ENCODE measurements at places on chromosomes 12 and 14. TPM values are rescaled to one million over a fixed set of nuclear protein-coding genes. Genes with fewer than 3 reads are reported as not detected.
A peak's percentile ranks its signal among the peaks of the same experiment; 100 is the strongest.

GRCh38 chr12:54132976-54133771 lies 55.6 kb downstream of the SMUG1 start:
- DNase-seq = no peak

The PPP1R3E gene
- 6.0 TPM for total RNA-seq

DNA sequence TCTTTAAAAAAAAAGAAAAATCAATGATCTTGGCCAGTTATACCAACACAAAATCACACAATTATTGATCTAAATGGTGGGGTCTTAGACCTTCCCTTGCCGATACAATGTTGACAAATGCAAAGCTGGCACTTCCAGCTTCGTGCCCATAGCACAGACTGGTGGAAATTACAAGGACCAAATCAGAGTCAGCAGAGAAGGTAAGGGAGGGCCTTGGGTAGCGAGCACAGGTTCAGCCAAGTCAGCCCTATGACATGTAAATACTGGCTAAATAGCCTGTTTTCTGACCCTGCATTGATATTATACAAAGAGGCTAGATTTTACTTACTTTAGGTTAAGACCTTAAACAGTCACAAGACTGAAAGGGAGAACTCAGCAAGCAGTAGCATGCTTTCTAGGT lies 30.3 kb upstream of the WDR89 start:
- no peak for DNase-seq

DNA sequence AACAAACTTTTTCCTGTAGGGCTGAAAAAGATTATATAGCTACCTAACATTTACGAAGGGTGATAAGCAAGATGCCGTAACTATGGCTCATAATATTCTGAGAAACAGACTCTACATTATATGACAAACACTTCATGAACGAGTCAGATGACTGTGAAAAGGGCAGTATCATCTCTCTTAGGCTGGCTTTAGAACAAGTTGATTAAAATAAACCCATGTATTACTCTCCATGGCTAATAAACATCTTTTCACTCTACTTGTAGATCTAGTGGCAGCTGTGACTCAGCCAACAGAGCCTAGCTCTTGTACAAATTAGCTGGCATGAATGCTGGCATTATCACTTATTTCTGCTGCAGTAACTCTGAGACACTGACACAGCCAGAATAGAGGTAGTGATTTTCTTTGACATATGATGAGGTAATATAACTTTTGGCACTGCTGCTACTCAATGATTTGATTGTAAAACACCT lies 47.1 kb downstream of the SLC2A13 start:
- DNase-seq = no peak

- DNase-seq = peak; percentile 86
Measured at GRCh38 chr12:31118347-31119191, 44.9 kb downstream of the DDX11 start.

DNA sequence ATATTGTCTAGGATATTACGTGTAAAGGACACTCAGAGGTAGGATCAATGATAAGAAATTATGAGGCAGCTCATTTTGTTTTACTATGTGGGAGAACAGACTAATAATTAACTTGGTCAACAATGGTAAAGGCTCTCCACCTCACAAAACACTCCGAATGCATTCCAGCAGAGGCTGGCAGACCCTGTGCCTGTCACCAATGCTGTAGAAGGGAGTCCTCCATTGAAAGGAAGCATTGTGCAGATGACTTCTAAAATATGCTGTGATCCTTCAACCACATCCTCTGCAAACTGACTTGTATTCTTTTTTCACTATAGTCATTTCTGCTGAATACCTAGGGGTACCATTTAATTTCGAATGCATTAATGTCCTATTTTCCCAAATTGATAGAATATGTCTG lies 119.6 kb upstream of the EEA1 start:
- DNase-seq = no peak

The GDF11 gene
- total RNA-seq = 3.0 TPM

The RNF41 gene
- total RNA-seq = 36.2 TPM

The CD69 gene
- 9.7 TPM for total RNA-seq

DNA sequence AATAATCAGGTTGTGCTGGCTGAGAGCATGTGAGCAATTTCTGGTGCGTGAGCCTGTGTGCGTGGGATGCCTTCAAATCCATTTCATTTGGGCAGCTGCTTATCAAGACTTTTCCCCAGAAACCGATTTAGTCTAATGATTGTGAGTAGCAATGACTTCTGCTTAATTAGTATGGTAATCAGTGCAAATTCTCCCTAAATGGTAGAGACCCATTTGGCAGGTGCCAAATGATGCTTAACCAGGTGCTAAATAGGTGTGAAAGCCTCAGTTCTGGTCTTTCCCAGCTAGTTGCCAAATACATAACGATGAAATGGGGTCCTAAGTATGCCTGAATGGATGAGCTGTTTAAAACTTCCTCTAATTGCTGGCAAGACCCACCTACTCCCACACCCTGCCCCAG lies 248.4 kb upstream of the CCDC196 start:
- DNase-seq = no peak

The NPFF gene
- 0.59 TPM for total RNA-seq

The STAT2 gene
- 125 TPM for total RNA-seq

DNA sequence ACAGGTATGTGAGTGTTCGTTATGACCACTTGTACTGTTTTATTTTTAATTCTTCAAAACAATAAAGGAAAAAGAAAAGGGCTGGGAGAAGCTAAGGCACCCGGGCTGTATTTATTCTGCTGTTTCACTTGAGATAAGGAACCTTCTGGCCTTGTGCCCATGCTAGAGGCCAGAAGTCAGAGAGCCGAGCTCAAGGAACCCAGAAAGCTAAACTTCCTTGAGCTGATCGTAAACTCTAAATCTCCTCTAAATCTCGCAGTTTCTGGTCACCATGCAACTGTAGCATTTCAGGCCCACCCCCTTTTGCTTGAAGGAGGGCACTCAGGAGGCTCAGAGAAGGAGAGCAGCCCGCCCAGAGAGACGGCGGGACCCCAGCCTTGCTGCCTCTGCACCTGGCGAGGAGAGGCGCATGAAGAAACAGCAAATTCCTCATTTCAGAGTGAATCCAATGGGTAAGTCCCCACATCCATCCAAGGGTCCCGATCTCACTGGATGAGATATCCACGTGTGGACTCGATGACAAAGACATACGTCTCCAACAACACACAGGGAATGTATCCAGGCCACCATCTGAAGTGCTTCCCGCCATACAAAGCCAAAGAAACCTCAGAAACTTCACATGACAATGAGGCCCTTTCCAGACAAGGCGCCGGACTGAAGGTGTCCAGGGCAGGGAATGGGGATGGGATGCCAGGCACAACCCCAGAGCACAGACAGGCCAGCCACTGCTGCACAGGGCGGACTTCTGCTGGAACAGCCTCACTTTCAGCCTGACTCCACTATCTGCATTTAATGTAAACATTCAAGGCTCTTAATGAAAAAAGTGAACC lies 14.6 kb downstream of the CCDC88C start:
- DNase-seq = no peak

DNA sequence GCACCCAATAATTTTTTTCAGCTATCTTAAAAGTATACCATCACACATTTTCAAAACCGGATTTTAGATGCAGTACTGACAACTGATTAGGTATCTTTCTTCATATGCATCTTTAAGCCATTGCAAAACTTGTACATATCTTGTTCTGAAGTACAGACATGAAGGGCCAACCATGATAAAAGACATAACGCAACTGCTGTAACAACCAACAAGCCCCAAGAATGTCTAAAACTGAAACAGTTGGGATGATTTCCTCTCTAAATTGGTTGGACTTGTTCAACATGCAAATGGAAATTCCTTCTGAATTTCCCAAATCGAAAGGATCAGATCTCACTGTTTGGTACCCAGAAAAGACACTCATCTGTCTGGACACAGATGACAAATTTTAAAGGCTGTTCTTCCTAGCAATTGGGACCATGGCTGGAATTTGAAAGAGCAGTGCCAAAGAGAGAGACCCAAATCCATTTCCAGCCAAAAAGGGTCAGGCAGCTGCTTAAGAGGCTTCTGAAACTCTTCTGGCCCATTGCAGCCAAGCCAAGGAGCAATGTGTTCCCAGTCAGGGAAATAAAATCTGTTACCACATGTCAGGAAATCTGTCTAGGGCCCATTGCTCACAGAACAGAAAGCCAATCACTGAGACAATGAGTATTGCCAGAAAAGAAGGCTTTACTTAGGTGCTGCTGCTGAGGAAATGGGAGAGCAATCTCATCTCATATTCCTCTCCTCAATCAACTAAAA lies 1122.4 kb upstream of the USP15 start:
- no peak for DNase-seq

The RHOJ gene
- total RNA-seq = 21.6 TPM

The IL26 gene
- not detected for total RNA-seq

DNA sequence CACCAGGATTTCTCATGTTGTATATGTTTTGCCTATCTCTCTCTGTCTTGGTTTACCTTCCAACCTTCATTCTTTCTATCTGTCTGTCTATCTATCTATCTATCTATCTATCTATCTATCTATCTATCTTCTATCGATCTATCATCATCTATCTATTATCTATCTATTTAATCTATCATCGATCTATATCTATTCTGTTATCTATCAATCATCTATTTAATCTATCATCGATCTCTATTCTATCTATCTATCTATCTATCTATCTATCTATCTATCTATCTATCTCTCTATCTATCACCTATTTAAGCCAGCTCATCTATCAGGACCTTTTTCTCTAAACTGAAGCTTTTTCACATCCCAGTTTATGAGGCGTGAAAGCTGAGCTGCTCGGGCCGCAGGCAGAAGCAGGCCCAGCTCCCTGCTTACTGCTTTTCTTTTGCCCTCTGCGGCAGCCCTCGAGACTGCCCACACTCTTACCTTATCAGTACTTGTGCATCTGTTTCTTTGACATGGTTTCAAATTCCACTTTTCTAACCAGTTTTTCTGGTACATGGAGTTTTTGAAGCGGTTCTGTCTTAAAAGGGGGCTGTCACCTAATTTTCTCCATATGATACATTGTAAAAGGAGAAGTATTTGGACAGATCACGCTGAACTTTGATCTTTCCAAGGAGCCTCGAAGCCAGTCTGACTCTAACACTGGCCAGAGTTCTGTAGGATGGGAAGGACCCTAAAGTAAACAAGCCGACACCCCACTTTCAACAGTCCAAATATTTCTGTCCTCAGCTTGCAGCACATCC lies 44.4 kb upstream of the GSG1 start:
- peak; percentile 55 for DNase-seq

- no peak for DNase-seq
Measured at GRCh38 chr14:99943620-99944019, 121.6 kb upstream of the EVL start.

GRCh38 chr14:54567224-54567638 lies 303 bp downstream of the SAMD4A start:
- no peak for DNase-seq

DNA sequence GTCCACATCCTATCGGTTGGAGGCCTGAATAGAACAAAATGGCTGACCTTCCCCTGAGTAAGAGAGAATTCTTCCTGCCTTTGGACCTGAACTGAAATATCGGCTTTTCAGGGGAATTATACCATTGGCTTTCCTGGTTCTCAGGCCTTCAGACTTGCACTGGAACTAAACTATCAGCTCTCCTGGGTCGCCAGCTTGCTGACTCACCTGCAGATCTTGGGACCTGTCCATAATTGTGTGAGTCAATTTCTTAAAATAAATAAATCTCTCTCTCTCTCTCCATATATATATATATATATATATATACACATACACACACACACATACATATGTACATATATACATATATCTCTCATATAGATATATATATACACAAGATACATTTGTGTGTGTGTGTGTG lies 41.6 kb downstream of the KCNK10 start:
- no peak for DNase-seq

GRCh38 chr12:108773798-108774788 lies 42.8 kb upstream of the CORO1C start:
- peak; percentile 63 for DNase-seq

The HOXC12 gene
- 0.30 TPM for total RNA-seq

- DNase-seq = no peak
Measured at GRCh38 chr12:53997204-53998109, 2.5 kb upstream of the HOXC9 start.

DNA sequence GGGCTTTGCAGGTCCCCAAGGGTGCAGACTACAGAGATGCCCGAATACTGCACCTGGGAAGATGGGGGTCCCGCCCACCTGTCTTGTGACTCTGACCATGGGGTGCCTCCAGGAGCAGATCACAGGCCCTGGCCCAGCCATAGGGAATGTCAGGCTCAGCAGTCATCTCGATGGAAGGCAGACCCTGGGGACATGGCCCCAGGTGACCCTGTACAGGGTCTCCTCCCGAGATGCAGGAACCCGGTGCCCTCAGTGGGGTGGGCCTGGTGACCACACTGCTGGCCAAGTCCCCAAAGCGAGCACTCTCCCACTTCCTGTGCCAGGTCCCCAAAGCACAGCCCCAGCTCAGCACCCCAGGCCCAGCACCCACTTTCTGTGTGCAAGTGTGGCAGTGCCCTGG lies 903.7 kb upstream of the USP15 start:
- DNase-seq = no peak

DNA sequence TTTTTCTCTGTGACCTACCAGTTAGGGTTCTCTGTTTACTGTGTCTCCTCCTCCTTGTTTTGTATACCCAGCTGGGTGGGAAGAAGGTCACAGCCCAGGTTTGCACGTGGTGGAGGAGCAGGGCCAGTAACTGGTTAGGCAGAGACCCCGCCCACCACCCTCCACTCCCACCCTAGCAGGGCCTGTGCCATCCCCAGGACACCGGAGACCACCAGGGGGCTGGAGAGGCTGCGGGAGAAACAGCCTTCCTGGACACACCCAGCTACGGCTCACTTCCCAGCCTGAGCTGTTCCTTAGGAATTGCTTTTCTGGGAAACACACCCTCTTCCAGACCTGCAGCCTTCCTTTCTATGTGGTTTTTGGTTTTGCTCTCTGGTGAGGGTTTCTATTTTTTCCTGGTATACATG lies 21.1 kb downstream of the BDKRB2 start:
- DNase-seq = no peak

The PLEKHD1 gene
- 0.20 TPM for total RNA-seq

The C1S gene
- 99.0 TPM for total RNA-seq

- peak; percentile 67 for DNase-seq
Measured at GRCh38 chr12:44640427-44641190, 235.5 kb downstream of the NELL2 start.

DNA sequence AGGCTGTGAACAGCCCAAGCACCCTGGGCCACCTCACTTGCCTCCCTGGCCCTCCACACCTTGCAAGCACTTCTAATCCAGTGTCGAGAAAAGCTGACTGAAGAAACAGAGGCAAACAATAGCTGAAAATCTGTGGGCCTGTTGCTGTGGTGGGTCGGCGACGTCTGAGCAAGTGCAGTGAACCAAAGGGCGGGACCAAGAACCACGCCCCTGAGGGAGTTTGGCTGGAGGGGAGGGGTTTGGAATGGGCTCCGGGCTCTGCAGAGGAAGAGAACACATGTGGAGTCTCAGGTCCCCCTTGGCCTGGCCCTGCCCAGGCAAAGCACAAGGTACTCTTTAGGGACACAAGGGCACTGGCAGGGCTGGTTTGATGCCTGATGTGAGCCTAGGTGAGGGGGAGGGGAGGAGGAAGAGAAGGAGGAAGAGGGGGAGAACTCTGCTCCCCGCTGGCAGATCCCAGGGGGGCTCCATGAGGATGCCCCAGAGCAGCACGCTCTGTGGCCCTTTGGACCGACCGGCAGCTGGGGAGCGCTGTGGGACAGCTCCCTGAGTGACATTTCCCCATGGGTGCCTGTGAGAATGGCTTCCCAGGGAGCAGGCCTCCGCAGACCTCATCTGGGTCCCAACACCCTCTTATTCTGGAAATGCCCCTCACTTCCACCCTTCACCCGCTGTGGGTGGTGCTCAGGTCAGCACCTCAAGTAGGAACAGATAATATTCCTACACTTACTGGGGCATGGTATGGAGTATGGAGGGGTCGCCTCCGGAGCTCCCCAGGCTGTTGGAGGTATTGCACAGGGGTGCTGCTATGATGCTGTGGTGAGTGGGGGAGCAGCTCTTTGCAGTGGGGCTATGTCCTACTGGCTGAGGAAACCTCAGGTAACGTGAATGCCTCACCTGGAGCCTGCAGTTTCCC lies 85.5 kb downstream of the CPSF2 start:
- DNase-seq = no peak
